Aorta (tissue), 5 donors: ENCODE measurements at places on chromosomes 12 and 14. TPM values are rescaled to one million over a fixed set of nuclear protein-coding genes. Genes with fewer than 3 reads are reported as not detected.

The AICDA gene
- total RNA-seq, result 0.39 TPM

The RTL1 gene
- total RNA-seq, result not detected

DNA sequence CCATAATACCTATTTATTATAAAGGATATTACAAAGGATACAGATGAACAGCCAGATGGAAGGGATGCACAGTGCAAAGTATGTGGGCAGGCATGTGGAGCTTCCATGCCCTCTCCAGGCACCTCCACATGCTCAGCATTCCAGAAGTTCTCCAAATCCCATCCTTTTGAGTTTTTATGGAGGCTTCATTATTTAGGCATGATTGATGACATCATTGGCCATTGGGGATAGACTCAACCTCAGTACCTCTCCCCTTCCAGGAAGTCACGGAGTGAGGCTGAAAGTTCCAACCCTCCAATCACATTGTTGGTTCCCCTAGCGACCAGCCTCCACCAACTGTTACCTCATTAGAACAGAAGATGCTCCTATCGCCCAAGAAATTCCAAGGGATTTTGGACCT is 156.4 kb downstream of the ATP23 start:
- H3K36me3 ChIP-seq, result no peaks in the 10 kb centered on the region
- no peaks in the 10 kb centered on the region for H3K27me3 ChIP-seq
- DNase-seq, result no peak

GRCh38 chr12:125645724-125646123 is 580.5 kb downstream of the AACS start:
- no peaks in the 10 kb centered on the region for H3K36me3 ChIP-seq
- no peak for DNase-seq
- H3K4me3 ChIP-seq, result no peak overlapping the region
- H3K27me3 ChIP-seq, result no peaks in the 10 kb centered on the region
- no peak overlapping the region for H3K27ac ChIP-seq
- no peaks in the 10 kb centered on the region for H3K4me1 ChIP-seq

DNA sequence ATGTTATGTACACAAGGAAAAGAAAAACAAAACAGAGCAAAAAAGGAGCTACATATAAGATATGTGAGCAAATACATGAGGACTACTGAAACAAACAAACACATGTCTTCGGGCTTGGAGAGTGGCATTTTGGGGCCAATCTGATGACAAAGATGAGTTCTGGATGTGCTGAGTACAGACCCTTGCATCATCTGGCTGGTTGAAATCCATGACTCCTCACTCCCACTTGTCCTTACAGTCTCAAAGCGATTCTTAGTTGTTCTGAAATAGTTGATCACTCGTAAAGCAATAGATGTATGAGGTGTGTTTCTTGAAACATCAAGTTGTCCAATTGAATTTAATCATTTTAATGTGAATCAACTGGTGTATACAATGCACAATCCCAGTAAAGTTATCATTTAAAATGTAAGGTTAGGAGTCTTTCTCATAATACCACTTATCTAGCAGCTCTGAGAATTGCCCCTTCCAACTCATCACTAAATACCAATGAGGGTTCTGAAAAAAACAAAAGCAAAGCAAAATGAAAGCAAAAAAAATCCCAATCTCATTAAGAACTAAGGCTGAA is 136.9 kb downstream of the ITPR2 start:
- DNase-seq, result no peak
- no peak overlapping the region for H3K4me3 ChIP-seq
- no peak overlapping the region for H3K27ac ChIP-seq
- no peaks in the 10 kb centered on the region for H3K4me1 ChIP-seq

- H3K36me3 ChIP-seq, result no peaks in the 10 kb centered on the region
- no peak overlapping the region for H3K27ac ChIP-seq
- H3K4me3 ChIP-seq, result no peak overlapping the region
- no peaks in the 10 kb centered on the region for H3K4me1 ChIP-seq
- DNase-seq, result no peak
- no peaks in the 10 kb centered on the region for H3K27me3 ChIP-seq
These were observed 63.9 kb downstream of the TESC start for GRCh38 chr12:117035287-117035686.

GRCh38 chr12:106736051-106736957 is 38.2 kb upstream of the RIC8B start:
- no peaks in the 10 kb centered on the region for H3K36me3 ChIP-seq
- no peaks in the 10 kb centered on the region for H3K4me1 ChIP-seq
- H3K27me3 ChIP-seq, result no peaks in the 10 kb centered on the region
- no peak for DNase-seq
- no peak overlapping the region for H3K4me3 ChIP-seq
